ENCODE measurements at places on chromosomes 2 and 18.
A peak's percentile ranks its signal among the peaks of the same experiment; 100 is the strongest.

- DNase-seq, result no peak
Measured at GRCh38 chr2:33518929-33519328, 42.5 kb downstream of the RASGRP3 start.

GRCh38 chr2:64454386-64455332 is 697 bp downstream of the LGALSL start:
- DNase-seq, result peak; percentile 19

GRCh38 chr18:21345840-21346239 is 103.8 kb downstream of the GREB1L start:
- DNase-seq, result no peak

GRCh38 chr18:13183790-13184189 is 34.8 kb upstream of the LDLRAD4 start:
- no peak for DNase-seq

DNA sequence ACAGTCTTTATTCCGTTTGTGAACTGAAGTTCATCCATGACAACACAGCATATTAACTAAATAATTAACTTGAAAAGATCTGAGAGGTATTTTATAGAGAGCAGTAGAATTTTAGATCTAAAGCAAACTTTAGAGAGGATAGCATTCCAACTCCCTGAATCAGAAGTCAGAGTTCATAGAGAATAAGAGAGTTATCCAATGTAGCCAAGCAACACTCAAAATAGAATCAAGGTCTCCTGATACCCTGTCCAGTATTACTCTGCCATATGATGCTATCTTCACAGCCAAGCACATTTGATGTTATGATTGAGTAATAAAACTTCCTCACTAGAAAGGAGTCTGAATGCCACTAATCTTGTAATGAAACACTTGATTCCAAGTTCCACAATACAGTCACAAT is 55.5 kb downstream of the RIT2 start:
- DNase-seq, result no peak

DNA sequence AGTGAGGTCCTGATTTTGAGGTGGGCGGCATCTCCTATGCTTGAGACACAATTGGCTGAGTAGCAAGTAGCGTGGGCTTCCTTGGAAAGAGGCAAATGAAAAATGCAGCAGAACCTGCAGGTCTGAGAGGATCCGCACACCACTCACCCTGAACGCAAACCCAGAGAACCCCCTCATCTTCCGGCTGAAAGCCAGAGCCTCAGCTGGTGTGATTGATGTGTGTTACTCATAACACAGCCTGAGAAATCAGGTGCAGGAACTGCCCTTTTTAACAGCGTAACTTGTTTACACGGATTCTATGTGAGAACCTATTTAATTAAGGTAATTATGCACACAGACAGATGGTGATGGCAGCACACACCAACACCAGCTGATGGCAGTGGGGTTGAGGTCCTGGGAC is 123.4 kb downstream of the MRO start:
- DNase-seq, result no peak

- no peak for DNase-seq
Measured at GRCh38 chr2:86393521-86394491, 47.4 kb upstream of the KDM3A start.

GRCh38 chr2:38038682-38039081 is 37.3 kb downstream of the CYP1B1 start:
- DNase-seq, result no peak

GRCh38 chr2:67879586-67880290 is 183.1 kb downstream of the C1D start:
- no peak for DNase-seq

DNA sequence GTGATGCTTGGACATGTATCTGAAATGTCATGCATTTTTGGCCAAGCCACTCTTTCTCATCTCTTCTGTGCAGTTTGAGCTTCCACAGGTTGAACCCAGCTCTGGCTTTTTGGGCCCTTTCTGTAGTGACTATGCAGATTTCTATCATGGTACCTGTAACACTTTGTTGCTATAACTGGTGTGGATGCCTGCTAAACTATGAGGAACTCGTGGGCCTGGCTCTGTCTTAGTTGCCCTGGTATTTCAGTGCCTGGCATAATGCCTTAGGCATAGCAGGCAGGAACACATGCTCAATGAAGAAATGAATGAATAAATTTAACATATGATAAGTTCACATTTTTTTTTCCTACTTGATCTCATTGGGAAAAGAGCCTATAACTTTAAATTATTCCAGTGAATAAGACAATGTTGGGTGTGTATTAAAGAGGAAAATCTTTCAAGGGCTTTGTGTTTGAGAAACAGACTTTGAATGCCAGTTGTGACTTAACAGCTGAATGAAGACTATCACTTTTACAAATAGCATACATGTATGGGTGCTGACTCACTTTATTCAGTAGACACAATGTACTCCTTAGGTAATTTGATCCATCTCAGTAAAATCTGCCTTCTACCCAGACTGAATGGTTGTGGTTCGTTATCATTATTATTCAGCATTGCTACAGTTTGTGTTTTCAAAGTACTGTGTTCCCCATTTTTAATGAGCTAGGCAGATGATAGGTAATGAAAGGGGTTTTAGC is 86.4 kb upstream of the MAP4K3 start:
- DNase-seq, result no peak

GRCh38 chr2:156341452-156342253 is 9.1 kb upstream of the NR4A2 start:
- peak; percentile 56 for DNase-seq

- DNase-seq, result no peak
Measured at GRCh38 chr2:29259221-29259620, 144.0 kb downstream of the CLIP4 start.

GRCh38 chr2:37583402-37583801 is 88.0 kb downstream of the CDC42EP3 start:
- no peak for DNase-seq

GRCh38 chr2:226423498-226423960 is 376.1 kb downstream of the IRS1 start:
- peak; percentile 35 for DNase-seq

DNA sequence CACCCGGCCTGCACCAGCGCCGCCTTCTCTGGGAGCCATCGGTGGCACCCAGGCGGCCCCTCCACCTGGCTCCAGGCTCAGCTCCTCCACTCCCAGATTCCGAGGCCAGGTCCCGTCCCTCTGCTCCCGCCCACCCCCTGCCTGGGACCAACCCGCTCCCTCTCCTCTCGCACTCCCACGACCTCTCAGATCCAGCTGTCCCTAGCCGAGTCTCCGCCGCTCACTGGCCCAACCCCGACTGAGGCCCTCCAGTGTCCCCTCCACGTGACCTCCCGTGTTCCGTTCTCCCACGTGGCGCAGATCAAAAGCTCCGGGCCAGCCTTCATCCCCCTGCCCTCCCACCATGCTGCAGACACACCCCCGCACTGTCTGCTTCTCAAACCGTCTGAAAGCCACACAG is 14.4 kb upstream of the SALL3 start:
- no peak for DNase-seq

DNA sequence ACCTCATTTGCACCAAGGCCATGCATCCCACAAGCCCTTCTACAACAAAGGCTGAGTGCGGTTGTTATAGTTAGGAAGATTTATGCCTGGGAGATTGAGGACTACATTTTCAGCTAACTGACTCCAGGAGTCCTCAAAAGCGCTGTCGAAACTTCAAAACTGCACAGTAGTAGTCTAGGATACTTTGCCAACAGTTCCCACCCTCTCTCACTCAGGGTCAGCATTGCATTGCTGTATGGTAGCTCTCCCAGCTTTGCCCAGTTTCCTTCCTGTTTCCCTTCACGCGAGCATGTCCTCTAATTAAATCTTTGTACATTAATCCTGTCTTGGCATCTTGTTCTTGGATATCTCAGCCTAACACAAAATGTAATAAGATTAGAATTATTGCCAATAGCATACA is 420.6 kb upstream of the UBE2E3 start:
- DNase-seq, result no peak

- DNase-seq, result no peak
Measured at GRCh38 chr2:119814216-119814615, 54.5 kb downstream of the PTPN4 start.

GRCh38 chr2:43163584-43164270 is 62.7 kb downstream of the ZFP36L2 start:
- no peak for DNase-seq

DNA sequence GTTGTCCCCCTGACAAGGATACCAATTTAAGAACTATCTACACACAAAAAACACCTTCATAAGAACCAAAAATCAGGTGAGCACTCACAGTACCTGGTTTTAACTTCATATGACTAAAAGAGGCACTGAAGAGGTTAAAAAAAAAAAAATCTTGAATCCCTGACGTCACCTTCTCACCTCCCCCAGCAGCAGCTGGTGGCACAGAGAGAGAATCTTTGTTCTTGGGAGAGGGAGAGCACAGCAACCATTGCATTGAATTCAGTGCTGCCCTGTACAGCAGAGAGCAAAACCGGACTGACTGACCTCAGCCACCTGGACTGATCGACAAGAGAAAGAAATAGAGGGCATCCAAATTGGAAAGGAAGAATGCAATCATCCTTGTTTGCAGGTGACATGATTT is 566.0 kb downstream of the TMX3 start:
- DNase-seq, result no peak

DNA sequence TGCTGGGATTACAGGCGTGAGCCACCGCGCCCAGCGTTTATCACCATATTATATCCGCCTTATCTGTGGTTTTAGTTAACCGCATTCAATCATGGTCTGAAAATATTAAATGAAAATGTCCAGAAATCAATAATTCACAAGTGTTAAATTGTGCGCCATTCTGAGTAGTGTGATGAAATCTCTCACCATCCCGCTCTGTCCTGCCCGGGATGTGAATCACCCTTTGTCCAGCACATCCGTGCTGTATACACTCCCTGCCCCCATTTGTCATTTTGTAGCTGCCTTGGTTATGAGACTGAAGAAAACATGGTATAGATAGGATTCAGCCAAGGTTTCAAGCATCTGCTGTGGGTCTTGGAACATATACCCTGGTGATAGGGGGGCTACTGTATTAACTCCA is 70.7 kb downstream of the TIMM21 start:
- no peak for DNase-seq

DNA sequence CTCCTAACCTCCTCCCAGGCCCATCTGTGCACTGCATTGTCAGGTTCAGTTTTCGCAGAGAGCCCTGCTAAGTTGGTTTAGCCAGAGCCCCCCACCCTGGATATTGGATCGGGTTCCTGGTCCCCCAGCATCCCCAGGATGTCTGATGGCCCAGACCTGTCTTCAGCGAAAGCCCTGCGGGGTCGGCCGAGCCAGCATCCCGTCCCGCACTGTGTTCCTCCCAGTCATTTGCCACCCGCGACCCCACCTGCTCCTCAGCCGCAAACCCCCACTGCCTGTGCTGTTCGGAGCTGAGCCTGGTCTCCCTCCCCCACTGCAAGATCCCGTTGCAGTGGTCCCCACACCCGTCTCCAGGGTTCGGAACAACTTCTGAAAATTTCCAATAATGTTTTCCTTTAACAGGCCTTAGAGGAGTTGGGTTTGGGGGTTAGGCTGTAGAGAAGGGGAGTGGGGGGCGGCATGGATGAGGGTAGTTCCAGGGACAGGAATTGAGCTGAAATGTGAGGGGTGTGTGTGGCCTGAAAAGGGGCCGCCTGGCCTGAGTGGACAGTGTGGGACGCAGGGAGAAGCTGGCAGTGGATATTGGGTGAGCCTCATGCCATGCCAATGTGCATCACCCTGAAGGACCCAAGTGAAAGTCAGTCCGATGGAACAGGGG is 1.6 kb upstream of the COPS9 start:
- no peak for DNase-seq

- no peak for DNase-seq
Measured at GRCh38 chr2:173957517-173957916, 7.7 kb downstream of the SP3 start.

GRCh38 chr2:130160131-130160530 is 15.2 kb upstream of the CCDC74B start:
- DNase-seq, result no peak

DNA sequence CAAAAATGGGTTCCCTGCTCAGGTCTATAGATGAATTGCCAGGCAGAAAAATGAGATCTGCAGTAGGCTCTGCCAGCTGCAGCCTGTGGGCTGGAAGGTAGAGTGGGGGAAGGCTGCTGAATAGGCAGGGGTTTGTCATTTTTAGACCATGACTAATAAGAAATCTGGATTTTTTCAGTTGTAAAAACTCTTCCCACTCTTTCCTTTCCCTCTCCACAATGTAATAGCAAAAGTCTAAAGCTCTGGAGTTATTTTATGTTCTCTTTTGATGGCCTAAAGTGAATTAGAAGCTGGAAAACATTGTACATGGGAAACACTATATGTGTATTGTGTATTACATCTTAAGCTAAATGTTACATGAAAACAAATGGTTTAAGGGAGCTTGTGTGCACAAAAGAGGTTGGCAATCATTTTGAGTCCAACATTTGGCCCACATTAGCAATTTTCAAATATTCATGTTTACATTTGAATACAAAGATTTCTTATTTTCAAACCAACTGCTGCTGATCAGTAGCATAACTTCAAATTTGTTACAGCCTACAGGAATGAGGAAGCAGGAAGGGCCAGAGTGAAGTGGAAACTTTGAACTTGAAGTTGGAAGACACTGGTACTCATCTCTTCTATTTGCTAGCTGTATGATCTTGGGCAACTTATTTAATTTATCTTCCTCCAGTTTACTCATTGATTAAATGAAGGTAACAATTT is 407.1 kb downstream of the SLC4A3 start:
- DNase-seq, result no peak

DNA sequence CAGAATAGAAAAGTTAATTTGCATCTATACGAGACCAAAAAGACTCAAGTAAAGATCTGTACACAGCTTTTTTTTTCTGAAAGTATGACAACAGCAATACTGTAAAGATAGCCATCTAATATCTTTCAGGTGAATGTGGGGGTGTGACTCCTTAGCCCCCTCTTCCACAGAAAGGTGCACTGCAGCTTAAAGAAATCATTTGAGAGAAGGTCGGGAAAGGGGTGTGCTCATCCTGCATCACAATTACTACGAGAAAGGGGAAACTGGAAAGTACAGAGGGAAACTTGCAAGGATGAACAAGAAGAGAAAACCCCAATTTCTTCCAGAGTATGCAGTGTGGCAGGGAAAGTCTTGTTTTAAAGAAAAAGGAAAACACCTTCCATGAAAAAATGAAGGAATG is 255.6 kb downstream of the CCDC178 start:
- DNase-seq, result no peak

DNA sequence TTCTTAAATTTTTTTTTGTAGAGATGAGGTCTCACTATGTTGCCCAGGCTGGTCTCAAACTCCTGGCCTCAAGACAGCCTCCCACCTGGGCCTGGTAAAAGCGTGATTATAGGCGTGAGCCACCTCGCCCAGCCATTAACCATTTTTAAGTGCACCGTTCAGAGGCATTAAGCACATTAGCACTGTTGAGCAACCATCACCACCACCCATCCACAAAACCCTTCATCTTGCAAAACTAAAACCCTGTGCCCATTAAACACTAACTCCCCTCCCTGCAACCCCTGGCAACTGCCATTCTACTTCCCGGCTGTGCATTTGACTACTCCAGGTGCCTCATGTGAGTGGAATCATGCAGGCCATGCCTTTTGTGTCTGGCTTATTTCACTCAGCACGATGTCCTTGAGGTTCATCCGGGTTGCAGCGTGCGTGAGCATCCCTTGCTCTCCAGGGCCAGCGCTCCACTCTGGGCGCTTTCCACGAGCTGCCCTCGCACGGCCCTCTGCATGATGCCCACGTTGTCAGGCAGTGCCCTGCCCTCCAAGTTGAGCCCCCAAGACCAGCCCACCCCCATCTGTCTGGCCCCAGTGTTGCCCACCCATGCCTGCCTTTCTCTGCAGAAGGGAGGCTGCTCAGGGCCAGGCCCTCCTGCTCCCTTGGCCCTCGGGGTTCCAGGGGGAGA is 63.0 kb upstream of the GLI2 start:
- DNase-seq, result no peak

Data from T-cell (primary cell).